Anterior cingulate cortex (tissue), 58 donors: ENCODE measurements at places on chromosomes 2 and 18.

GRCh38 chr2:124035001-124035400 lies 9.9 kb downstream of the CNTNAP5 start:
- no peak for DNase-seq

DNA sequence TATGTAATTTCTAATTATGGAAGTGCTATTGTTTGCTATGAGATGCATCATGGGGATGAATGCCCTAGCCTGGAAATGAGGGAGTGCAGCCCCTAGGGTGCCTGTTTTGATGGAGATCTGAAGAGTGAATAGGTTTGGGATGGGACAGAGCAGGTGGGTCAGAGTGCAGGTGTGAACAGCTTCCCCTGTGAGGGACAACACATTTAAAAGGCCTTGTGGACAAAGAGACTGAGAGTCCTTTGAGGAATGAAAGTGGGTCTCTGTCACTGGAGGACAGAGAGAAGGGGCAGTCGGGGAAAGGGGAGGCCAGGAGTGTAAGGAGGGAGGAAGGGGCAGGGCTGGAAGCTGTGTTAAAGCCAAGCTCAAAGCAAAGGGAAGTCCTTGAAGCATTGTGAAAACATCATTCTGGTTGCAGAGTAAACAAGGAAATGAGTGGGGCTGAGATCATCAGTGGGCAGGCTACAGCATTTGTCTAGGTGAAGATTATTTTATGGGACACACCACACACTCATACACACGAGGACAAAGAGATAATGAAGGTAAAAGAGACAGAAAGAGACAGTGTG lies 877.6 kb downstream of the SLC4A3 start:
- DNase-seq: no peak

- no peak for DNase-seq
Observed at GRCh38 chr2:41865263-41865662, 182.6 kb upstream of the PKDCC start.

DNA sequence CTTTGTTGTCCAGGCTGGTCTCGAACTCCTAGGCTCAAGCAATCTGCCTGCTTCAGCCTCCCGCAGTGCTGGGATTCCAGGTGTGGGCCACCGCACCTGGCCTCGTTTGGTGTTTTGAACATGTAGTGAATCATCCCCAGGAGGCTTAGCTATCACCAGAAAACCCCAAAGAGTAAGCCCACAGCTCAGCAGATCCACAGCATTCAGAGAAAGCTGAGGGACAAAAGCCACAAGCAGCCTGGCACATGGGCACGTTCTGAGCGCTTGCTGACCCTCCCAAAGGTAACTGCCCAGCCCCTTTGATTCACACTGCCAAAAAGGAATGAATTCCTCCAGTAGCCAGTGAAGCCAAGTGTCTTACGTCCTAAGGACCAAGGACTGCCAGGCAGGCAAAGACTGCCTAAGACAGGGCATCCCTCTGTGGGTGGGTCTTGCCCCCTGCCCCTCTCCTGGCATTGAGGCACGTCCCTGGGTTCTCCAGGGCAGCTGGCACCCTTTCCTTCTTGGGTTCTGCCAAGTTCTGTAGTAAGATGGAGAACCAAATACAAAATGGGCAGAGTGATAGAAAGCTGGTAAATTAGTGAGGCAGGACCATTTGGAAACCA lies 31.7 kb downstream of the MBP start:
- DNase-seq: no peak

- no peak for DNase-seq
Observed at GRCh38 chr18:8298186-8298585, 311.1 kb upstream of the RAB12 start.

- DNase-seq: no peak
Observed at GRCh38 chr2:3132966-3133365, 244.7 kb downstream of the EIPR1 start.

GRCh38 chr2:216345846-216346245 lies 26.4 kb downstream of the MARCHF4 start:
- no peak for DNase-seq

DNA sequence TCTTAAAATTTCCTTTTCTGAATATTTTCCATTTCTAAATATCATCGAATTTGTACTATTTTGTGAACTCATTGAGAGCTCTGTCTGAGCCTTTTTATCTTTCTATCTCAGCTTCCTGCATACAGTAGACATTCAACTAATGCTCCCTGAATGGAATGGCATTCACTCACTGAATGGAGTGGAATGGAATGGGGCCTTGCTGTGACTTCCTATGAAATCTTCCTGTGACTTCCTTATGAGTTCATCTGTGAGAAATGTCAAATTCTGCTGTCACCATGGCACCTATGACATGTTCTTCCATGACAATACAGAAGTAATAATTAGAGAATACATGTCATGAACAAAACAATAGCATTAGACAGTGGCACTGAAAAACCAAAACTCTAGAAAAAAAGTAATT lies 199.6 kb downstream of the NR4A2 start:
- no peak for DNase-seq

- DNase-seq: no peak
Observed at GRCh38 chr2:43327119-43327518, 100.7 kb upstream of the ZFP36L2 start.

GRCh38 chr2:215002500-215002899 lies 135.9 kb downstream of the ABCA12 start:
- DNase-seq: no peak

- DNase-seq: no peak
Observed at GRCh38 chr2:209666296-209666695, 105.3 kb upstream of the UNC80 start.

- DNase-seq: no peak
Observed at GRCh38 chr2:217064234-217065011, 204.6 kb upstream of the TNP1 start.

GRCh38 chr18:23933407-23933806 lies 81.1 kb upstream of the TTC39C start:
- DNase-seq: no peak

- no peak for DNase-seq
Observed at GRCh38 chr2:72423756-72424155, 276.1 kb upstream of the CYP26B1 start.

- no peak for DNase-seq
Observed at GRCh38 chr2:129737660-129738527, 241.6 kb upstream of the RAB6C start.

DNA sequence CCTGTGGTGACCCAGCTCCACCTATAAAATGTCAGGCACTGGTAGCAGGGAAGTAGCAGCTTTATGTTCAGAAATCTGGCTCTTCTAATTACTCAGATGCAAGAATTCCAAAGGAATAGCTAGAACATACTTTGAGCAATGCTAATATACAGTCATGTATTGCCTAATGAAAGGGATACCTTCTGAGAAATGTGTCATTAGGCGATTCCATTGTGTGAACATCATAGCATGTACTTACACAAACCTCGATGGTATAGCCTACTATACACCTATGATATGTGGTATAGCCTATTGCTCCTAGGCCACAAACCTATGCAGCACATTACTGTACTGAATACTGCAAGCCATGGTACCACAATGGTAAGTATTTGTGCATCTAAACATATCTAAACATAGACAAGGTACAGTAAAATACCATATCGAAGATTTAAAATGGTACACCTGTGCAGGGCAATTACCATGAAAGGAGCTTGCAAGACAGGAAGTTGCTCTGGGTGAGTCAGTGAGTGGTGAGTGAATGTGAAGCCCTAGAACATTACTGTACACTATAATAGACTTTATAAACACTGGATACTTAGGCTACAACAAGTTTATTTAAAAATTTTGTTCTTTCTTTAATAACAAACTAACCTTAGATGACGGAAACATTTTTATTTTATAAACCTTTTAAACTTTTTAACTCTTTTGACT lies 50.3 kb upstream of the ETAA1 start:
- DNase-seq: no peak

GRCh38 chr2:58634653-58635370 lies 393.7 kb upstream of the FANCL start:
- DNase-seq: no peak

DNA sequence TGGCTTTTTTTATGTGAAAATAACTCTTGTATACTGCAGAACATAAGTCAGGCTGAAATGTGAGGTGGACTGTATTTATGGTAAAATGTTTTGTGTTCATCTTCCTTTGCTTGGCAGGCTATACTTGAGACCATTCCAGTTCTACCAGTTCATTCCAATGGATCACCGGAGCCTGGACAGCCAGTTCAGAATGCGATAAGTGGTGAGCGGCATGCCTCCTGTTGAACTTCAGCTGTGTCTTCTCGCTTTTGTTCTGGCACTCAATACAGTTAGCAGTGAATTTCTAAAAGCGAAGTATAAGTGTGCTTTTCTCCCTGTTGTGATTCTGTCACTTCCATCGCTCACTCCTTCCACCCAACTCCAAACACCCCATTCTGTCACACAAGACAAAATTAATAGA lies 138.5 kb downstream of the ARHGAP28 start:
- no peak for DNase-seq

DNA sequence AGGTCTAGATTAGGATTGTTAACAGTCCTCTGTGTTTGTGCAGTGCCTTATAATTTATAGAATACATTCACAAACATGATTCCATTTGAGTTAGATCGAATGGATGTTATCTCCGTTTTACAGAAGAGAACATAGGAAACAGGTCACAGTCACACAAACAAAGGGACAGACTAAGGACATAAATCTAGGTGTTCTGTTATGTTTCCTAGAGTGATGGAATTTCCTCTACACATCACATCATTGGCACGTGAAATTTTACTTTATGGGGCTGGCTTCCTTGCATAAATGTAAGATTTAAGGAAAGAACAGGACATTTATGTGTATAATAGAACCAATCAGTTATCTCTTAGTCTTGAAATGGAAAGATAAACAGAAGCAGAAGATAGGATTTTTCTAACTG lies 6.4 kb downstream of the TRIM54 start:
- no peak for DNase-seq

DNA sequence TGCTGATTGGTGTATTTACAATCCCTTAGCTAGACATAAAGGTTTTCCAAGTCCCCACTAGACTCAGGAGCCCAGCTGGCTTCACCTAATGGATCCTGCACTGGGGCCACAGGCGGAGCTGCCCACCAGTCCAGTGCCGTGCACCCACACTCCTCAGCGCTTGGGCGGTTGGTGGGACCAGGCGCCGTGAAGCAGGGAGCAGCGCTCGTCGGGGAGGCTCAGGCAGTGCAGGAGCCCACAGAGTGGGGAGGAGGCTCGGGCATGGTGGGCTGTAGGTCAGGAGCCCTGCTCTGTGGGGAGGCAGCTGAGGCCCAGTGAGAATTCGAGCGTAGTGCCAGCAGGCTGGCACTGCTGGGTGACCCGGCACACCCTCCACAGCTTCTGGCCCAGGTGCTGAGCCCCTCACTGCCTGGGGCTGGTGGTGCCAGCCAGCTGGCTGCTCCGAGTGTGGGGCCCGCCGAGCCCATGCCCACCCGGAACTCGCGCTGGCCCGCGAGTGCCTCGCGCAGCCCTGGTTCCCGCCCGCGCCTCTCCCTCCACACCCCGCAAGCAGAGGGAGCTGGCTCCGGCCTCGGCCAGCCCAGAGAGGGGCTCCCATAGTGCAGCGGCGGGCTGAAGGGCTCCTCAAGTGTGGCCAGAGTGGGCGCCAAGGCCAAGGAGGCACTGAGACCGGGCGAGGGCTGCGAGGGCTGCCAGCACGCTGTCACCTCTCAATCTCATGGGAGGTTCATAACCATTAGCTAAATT lies 475.6 kb upstream of the DCC start:
- no peak for DNase-seq

- DNase-seq: no peak
Observed at GRCh38 chr2:181411105-181411849, 45.9 kb upstream of the ITGA4 start.

DNA sequence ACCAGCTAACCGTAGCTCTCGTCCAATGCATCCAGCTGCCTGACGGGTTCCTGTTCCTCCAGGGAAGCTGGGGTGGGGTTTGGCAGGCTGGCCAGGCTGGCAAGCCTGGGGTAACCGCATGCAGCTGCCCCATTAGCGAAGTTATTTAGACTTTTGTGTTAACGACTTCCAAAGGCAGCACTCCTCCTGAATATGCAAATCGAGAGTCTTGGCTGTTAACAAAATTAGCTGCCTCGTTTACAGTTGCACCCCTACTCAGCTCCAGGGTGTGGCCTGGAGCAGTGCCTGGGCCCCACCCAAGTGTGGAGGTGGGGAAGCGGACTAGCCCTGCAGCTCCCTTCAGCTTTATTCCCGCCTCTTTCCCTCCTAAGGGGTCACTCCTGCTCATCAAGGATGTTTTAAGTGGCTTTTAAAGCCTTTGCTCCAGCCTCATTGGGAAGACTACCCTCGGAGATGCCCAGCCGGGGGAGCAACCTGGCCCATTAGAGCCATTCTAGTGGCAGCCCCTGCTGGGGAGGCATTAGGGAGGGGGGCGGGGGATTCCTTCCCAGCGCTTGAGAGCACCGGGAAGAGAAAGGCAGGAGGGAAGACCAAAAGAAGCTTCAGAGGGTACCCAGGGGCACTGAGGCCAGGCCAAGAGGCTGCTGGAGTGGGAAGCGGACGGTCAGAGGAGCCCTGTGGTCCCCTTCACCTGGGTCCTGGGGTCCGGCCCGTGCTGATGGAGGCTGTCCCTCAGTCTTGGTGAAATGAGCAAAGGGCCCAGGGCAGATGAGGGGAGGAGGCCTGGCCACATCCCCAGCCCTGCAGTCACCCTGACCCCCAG lies 204.1 kb downstream of the CELF4 start:
- no peak for DNase-seq

GRCh38 chr2:121043827-121044222 lies 241.2 kb downstream of the TFCP2L1 start:
- no peak for DNase-seq

DNA sequence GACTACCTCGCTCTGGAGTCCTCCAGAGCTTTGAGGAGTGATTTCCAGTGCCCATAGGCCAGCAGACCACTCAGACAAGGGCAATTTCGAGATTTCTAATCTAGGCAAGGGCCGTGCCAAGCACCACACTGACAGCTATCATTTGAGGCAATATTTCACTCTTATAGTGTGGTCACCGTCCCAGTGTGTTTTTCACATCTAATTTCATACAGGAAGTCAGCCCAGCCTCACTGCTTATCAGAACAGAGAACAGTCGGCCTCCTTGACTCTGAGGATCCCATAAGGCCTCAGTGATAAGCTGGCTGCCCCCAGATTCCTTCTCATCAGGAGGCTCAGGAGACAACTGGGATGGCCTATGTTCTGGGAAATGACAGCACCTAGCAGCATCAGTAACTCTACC lies 581 bp downstream of the CAPN14 start:
- no peak for DNase-seq

GRCh38 chr2:105215586-105216192 lies 25.9 kb upstream of the GPR45 start:
- DNase-seq: no peak

DNA sequence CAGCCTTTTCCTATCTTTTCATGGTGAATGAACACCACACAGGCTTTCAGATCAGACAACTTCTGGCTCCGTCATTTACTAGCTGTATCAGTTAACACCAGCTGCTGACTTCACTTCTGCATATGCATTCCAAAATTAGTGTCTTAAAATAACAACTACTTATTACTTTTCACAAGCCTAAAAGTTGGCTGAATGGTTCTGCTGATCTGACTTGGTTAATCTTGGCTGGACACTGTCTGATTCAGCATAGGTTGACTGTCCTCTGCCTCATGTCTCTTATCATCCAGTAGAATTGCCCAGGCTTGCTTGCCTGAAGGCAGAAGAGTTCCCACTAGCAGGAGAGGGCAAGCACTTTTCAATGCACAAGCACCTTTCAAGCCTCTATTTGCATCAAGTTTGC lies 72.7 kb downstream of the MARCHF4 start:
- no peak for DNase-seq
